ENCODE measurements at places on chromosomes 2 and 18. TPM values are rescaled to one million over a fixed set of nuclear protein-coding genes. Genes with fewer than 3 reads are reported as not detected.
A peak's percentile ranks its signal among the peaks of the same experiment; 100 is the strongest.

The LCT gene
- not detected for total RNA-seq

The EML6 gene
- 10.8 TPM for total RNA-seq

DNA sequence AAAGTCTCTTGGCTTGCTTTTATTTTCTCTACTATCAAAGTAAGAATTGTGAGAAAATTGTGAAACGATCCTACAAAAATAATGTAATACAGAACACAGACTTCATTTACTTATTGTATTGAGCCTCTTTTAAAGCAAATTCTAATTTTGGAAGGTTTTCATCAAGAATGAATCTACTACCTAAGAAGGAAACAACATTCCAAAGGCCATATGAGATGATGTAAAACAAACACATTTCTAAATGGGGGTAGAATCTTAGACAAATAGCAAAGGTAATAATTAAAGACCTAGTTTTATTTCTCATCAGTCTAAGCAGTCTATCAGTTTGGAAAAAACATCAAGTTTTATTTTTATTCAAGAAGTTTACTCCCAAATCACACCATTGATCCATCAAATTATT, 20.6 kb downstream of the FN1 start:
- no peak for DNase-seq

DNA sequence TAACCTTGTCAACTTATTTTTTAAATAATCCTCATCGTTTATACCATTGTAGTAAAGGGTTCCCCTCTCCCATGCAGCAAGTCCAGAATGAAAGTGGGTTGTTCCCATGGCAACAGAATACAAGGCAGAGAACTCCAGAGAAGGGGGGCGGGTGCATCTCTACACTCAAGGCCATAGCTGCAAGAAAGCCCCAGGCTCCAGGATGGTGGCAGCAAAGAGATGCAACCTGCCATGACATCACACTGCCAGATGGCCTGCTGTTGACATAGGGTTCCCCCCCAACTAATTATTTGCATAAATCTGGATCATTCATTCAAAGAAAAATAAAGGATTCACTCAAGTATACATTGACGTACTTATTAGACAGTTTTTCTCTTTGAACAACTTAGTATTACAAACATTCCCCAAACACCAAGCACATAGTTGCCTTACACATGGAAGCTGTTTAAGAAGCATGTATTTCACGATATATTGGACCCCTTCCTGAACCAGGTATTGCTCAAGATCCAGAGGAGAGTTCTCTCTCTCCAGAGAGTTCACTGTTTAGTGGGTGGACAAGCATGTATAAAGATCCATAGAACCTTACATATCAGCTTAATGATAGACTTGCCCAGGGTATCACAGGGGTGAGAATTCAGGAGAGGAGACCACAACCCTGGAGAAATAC, 87.4 kb upstream of the KLF7 start:
- no peak for DNase-seq

- peak; percentile 60 for DNase-seq
These were observed 43.4 kb downstream of the ZNF516 start for GRCh38 chr18:76451396-76452331.
